ENCODE measurements at places on chromosomes 4 and X.
A peak's percentile ranks its signal among the peaks of the same experiment; 100 is the strongest.

GRCh38 chrX:70264784-70265183, 3.4 kb upstream of the ARR3 start:
- no peak for DNase-seq

DNA sequence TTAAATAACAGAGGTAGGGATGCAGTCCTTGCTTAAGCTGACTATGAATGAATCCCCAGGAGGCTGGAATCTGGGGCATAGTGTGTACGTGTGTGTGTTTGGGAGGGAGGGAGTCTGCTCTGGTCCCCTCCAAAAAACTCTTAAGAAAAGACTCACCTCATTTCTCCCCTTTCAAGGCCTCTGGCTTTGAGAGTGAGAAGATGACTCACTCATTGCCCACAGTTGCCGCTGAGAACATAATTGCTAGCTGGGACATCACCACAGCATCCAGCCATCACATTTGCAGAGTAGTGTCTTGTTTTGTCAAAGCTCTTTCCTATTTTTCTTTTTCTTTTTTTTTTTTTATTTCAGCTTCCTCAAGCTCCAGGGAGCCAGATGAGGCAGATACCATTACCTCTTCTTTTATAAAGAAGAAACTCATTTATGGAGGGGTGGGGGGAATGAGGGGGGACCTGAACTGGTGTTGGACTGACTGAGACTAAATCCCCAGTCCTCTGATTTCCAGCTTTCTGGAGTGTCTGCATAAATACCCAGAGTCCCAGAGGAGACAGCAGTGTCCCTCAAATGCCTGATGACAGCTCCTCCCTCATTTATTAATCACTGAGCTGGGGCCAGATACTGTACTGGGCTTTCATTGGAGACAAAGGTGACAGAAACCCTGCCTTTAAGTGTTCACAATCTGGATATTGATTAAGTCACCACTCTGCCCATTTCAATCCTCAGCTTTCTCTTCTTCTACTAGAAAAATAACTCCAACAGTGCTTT, 61.9 kb upstream of the LAS1L start:
- peak; percentile 61 for DNase-seq

DNA sequence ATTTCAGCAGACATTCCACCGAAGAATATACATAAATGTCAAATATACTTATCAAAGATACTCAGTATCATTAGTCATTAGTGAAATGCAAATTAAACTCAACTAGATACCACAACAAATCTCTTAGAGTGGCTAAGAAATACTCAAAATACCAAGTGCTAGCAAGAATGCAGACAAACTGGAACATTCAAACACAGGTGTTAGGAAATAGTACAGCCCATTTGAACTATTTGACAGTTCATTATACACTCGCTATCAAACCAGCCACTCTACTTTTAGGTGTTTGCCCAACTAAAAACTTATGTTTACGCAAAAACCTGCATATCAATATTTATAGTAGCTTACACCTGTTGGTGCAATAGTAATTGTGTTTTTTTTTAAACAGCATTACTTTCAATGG, 8.8 kb downstream of the ADAM29 start:
- no peak for DNase-seq

- no peak for DNase-seq
These were observed 2.7 kb upstream of the PHKA1 start for GRCh38 chrX:72716766-72717165.

DNA sequence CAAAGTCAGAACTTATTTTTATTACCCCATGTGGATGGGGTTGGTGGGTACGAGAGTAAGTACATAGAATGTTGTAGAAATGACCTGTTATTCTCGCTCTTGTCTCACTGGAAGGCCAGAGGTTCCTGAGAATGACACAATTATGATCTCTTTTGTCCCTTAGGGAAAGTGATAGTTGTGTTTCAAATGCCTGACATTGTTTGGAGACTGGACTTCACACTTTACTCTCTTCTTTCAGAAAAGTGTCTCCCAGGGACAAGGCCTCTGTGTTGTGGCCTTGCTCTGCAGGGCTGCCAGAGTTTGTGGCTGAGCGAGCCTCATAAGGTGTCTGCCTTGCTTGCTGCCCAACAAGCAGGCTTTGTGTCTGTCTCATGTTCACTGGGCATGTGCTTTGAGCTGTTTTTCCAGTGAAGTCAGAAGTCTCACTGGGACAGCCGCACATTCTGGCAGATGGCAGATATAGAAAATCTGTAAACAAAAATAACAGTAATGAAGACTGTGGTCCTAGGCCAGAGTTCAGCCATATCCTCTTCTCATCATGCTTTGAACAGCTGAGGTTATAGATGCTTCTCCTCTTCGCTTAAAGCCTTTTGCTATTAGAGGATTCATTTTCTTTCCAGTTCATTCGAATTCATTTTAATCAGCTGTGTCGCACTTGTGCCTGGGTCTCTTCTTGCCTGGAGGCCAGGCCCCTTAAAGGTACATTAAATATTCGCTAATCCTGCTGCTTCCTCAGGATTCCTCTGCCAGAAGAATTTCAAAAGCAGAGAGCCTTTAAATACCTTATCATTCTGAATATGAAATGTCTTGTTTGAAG, 14.4 kb downstream of the PPEF1 start:
- DNase-seq: peak; percentile 63

- no peak for DNase-seq
These were observed 156.7 kb downstream of the TRIML1 start for GRCh38 chr4:188295899-188296298.

DNA sequence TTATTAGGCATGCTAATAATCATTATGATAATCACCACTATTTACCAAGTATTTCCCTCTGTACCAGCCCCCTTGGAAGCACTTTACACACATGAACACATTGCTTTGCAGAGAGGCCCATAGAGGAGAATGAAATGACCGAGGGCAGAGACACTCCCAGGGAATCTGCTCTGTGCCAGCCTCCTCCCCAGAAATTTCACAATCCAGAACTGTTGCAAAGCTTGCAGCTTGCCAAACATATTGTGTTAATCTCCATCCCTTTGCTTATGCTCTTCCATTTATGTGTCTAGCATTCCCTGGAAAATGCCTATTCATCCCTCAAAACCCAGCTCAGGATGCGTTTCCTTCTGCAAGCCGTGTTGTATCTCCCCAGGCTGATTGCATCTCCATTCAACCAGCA, 37.8 kb downstream of the CYTL1 start:
- no peak for DNase-seq

DNA sequence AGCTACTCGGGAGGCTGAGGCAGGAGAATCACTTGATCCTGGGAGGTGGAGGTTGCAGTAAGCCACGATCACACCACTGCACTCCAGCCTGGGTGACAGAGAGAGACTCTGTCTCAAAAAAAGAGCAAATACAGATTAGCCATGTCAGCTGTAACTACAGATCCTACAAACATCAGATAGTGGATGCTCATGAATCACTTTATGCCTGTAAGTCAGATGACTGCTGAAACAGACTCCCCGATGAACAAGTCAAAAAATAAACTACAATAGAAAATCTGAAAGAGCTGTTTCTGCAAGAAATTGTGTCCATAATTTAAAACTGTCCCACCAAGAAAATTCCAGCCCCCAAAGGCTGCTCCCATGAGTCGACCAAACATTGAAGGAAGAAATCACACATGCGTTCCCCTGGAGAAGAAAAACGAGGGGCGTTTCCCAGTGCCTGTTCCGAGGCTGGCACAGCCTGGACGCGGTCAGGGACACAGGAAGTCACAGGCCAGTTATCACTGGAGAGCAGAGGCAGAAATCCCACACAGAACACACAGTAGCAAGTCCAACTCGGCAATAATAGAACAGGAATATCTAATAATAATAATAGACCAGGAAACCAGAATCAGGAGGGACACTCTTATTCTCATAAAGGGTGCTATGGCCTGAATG, 30.0 kb upstream of the GTPBP6 start:
- DNase-seq: no peak

GRCh38 chrX:10571260-10571659, 49.1 kb downstream of the MID1 start:
- DNase-seq: no peak

DNA sequence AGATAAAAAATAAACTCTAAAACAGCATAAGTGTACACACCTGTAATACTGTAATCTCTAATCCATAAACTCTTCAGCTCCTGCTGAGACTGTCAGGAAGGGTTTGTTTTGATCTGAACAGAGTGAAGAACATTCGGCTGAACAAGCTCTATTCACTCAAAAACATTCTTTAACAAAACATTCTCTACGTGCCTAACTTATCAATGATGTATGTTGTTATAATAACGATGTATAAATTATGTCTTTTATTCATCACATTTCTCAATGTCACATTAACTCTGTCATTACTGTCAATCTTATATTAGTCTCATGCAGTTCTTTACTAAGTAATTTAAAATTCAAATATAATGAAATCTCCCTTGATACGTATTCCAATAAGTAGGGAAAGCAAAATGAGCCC, 280.6 kb downstream of the FSTL5 start:
- DNase-seq: no peak

DNA sequence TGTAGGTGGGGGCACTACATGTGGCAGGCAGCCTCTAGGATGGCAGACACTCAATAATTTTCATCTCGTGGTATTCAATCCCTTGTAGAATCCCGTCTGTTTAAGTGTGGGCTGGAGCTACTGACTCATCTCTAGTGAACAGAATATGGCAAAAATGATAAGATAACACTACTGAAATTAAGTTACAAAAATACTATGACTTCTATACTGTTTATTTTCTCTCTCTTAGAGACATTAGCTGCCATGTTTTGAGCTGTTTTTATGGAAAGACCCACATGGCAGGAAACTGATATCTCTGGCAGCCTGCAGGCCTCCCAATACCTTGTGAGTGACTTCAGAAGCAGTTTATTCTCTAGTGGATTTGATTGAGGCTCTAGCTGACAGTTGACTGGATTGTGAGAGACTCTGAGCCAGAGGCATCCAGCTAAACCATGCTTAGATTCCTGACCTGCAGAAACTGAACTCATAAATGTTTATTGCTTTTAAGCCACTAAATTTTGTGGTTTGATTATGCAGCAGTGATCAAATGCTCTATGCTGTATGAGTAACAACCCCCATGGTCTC, 298.8 kb upstream of the CTSO start:
- DNase-seq: no peak

- DNase-seq: no peak
These were observed 248.9 kb upstream of the UGT8 start for GRCh38 chr4:114349543-114350175.

DNA sequence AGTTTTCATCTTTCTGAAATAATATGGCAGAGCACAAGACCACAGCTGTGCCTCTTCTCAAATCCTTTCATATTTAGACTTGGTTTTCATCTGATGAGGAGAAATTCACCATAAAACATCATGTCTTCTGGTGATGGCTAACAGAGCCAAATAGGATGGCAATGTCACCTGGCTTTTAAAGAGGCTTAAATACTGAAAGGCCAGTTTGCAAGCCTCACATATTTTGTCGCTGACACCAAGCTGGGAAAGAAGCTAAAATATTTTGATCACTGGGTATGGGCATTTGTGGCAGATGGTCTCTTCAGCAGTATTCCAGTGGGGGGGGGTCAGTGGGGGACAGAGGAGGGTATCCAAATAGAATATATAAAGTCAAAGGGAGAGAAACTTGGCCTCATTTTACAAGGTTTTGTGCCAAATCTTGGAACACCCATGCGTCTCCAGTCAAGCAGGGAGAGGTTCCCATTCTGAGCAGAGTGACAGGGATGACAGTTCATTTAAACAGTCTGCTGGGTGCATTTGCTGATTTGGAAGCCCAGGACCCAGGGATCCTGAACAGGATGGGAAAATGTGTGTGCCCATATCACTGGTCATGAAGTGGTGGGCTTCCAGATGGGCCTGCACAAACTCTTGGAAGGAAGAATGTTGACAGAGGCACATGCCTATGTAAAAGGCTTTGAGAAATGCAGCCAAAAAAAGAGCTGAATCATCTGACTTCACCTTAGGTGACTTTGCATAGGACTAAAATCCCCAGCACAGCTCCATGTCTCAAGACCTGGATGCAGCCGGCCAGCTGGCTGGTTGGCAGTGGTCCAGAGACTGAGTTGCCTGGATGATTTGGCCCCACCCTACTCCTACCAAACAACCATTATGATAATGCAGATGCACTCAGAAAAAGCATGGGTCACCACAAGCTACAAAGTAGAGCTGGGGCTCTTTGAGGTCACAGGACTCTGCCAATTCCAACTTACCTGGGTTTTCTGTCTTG, 484.4 kb upstream of the NR3C2 start:
- no peak for DNase-seq

All from islet precursor cell (in vitro differentiated cells).